ENCODE measurements at places on chromosomes 7 and 10.

GRCh38 chr7:30201161-30201666, 66.4 kb downstream of the MTURN start:
- DNase-seq: no peak

DNA sequence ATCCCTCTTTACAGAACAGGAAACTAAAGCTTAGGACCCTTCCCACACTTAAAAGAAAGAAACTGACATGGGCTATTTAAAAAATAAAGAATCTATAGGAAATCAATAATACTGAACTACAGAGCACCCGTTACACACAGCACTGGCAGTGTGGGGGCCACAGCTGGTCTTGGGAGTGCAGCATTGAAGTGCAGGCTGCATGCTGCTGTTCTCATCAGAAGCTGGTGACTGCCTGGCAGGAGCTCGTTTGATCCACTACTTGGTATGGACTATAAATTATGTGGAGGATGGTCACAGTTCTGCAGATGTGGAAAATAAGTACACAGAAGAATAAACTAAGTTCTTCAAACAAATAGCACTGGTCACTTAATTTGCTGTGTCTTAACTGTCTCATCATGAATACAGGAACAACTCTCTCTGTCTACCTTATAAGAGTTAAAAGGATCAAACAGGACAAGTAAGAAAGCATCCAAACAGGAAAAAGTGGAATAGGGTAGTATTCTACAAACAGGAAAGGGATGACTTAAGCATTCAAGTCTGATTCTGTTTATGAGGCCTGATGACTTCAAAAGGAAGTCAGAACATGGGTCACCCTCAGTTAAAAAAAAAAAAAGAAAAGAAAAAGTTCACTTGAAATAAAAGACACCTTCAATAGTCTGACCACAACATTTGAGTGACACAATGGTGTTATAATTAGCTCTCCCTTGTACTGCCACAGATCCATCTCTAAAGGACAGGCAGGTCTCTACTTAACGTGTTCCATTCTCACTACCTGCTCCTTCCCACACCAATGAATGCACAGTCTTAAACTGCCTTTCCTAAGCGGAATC, 21.0 kb downstream of the DOCK4 start:
- DNase-seq: no peak

DNA sequence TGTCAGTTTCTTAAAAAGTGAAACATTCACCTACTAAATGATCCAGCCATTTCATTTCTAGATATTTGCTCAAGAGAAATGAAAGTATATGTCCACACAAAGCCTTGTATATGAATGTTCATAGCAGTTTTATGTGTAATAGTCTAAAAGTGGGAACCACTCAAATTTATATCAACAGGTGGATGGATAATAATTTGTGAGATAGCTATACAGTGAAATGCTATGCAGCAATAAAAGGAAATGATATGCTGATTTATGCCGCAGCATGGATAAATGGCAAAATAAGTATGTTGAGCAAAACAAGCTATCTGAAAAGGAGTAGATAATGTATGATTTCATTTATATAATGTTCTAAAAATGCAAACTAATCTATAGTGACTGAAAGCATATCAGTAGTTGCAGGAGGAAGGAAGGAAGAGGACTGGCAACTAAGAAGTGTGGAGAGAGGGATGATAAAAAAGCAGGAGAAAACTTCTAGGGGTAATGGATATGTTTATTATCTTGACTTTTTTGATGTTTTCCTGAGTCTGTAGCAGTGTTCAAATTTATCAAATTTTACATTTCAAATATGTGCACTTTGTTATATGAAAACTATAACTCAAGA, 80.6 kb downstream of the ABCB5 start:
- DNase-seq: no peak

GRCh38 chr7:15376600-15376999, 185.2 kb downstream of the AGMO start:
- no peak for DNase-seq

- peak; percentile 83 for DNase-seq
Measured at GRCh38 chr10:73413528-73414229, at the start of gene ANXA7. Gene ANXA7, minus strand, starts transcription at chr10:73414058. Its CDS starts 13,202 bp downstream, at chr10:73400856.

Measured in NCI-H1092 (cell line).